ENCODE measurements at places on chromosomes 5 and 9. TPM values are rescaled to one million over a fixed set of nuclear protein-coding genes. Genes with fewer than 3 reads are reported as not detected.

The CCL27 gene
- total RNA-seq: not detected

The ZNF367 gene
- total RNA-seq: 6.3 TPM

The ADRB2 gene
- 10.7 TPM for total RNA-seq

The RASA1 gene
- 47.5 TPM for total RNA-seq

The CCDC183 gene
- total RNA-seq: 0.51 TPM

The IL5 gene
- total RNA-seq: not detected

The GALT gene
- 23.5 TPM for total RNA-seq

The RIC1 gene
- 37.3 TPM for total RNA-seq

The PCDHAC2 gene
- 0.13 TPM for total RNA-seq

The NR3C1 gene
- total RNA-seq: 14.2 TPM

The RAB3C gene
- total RNA-seq: 0.38 TPM

The TAF11L14 gene
- total RNA-seq: not detected

The PCDHB11 gene
- 0.13 TPM for total RNA-seq

The MARCOL gene
- total RNA-seq: not detected

The PELO gene
- 23.0 TPM for total RNA-seq

The EGFL7 gene
- total RNA-seq: 330 TPM

Data from dermis microvascular lymphatic vessel endothelial cell (primary cell).